ENCODE measurements at places on chromosomes 13 and 19.
A peak's percentile ranks its signal among the peaks of the same experiment; 100 is the strongest.

GRCh38 chr13:104750377-104750776 is 1684.2 kb upstream of the SLC10A2 start:
- no peak for DNase-seq

GRCh38 chr19:57273014-57273413 is 7.3 kb upstream of the ZNF460 start:
- DNase-seq: no peak

DNA sequence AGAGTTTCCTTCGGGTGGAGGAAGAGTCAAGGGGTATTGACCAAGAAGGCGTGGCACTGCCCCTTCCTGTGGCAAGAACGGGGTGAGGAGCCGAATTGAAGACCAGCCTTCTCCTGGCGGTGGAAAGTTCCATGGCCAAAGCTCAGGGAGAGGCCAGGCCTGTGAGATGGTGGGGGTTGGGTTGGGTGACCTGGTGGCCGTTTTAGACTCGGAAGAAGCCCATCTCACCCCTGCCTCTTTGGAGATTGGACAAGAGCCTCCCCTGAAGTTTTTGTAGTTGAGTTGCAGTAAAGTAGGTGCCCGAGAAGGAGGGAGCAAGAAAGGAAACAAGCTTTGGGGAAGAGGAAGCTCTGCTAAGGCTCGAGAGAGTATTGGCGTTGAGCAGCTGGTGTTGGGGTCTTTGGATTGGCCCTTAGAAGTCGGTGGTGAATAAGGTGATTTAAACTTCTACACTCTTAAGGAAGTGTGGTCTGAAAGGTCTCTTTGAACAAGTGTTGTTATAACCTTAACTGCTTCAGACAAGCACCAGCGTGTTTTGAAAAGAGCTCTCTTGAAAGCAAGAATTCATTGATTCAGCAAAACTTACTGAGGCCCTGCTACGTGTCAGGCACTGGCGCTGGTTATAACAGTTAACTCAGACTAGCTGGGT is 964 bp downstream of the SPINT2 start:
- DNase-seq: no peak

DNA sequence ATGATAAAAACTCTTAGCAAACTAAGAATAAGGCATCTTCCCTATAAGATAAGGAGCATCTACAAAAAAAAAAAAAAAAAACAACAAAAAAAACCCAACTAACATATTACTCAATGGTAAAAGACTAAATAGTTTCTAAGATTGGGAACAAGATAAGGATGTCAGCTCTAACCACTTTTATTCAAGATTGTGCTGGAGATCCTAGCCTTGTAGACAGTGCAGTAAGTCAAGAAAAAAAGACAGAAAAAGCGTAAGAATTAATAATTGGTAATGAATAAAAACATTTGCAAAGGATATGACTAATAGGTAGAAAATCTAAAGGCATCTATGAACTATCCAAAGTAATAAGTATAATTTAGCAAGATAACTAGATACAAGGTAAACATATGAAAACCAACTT is 33.0 kb downstream of the ZIC2 start:
- no peak for DNase-seq

- DNase-seq: no peak
These were observed at the start of gene ADGRE1 for GRCh38 chr19:6887316-6887715. Gene ADGRE1 (plus strand): TSS chr19:6887579. CDS start chr19:6887609, 30 bp downstream.

DNA sequence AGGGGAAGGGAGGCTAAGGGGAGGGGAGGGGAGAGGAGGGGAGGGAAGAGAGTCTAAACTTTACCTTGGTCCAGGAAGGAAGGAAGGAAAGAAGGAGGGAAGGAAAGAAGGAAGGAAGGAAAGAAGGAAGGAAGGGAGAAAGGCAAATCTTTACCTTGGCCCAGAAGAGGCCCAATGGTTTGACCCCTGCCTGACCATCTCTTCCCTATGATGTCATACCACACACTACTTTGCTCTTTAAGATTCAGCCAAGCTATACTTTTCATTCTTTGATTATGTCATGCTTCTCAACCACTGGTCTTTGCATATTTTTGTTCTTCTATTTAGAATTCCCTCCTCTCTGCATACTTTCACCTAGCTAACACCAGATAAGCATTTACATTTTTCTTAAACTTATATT is 1077.5 kb downstream of the PCDH9 start:
- no peak for DNase-seq

DNA sequence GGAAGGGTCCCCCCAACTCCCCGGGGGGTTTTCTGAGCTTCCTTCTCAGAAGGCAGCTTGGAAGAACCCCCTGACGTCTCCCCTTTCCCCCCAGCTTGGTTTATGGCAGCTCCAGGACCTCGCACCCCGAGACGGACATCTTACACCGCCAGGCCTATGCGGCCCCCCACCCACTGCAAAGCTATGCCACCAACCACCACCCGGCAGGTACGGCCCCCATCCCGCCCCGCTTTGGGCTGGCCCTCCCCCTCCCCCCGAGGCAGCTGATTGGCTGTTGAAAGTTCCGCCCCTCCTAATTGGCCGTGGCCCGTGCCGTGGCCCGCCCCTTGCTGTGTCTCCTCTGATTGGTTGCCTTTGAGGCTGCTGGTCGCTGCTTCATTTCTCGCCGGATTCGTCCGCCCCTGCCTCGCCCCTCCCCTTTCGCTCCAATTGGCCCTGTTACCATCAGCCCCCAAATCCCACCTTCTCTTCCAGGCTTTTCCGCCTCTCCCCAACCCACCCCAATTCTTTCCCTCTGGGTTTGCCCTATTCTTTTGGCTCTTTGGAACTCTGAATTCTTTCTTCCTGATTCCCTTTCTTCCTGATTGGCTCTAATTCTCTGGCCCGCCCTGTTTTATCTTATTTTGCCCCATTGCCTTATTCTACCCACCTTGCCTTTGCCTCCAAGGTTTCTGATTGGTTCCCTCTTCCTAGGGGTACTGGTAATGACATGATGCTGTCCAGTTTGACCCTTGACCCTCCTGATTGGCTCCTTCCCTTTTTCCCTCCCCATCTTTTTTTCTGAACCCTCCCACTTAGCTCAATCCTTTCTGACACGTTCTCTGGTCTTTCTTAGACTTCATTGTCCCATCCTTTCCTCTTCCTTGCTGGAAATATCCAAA is 2.5 kb downstream of the PRR12 start:
- peak; percentile 22 for DNase-seq

DNA sequence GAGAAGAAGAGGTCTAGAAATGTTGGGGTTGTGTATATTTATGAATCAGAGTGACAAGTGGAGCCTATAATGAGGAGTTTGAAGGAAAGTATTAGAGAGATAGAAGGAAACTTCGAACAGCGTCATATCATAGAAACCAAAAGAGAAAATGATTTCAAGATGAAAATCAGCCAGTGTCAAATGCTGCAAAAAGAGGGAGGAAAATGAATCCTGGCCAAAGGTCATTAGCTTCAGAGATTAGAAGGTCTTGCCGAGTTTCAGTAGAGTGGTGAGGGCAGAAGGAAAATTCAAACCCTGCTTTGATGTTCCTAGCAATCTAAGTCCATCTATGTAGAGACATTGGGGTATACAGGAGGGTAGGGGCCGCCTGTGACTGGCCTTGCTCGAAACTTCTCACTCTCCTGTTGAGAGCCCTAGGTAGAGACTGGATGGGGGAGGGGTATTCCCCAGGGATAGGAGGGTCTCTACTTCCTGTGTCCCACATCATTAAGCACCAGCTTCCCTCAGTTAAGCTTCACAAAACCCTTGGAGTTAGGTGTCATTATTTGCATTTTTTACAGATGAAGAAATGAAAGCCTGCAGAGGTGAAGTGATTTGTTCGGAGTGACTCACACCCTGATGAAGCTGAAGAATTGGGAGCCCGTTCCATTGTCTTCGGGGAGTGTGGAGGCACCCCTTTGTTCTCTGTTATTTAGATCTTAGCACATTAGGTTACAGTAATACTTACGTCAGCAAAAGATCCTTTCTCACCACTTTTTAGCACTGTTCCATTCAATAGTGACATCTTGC is 62.8 kb downstream of the FGF9 start:
- DNase-seq: no peak

DNA sequence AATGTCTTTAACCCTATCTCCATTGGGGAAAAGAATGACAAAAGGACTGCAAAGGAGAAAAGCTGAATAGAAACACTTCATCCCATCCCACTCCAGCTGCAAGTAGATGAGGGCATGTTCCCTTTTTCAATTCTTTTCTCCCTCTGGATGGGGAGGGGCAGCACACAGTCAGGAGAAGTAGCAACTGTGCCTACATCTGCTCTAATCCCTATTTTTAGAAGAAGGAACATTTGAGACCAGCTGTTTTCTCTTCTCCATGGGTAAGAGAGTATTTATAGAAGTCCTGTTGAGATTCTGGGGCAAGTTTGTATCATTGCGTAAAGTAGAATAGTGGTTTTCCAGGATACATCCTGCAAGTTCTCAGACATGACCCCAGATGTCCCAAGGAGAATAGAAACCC is 9.3 kb upstream of the GTF3A start:
- no peak for DNase-seq

DNA sequence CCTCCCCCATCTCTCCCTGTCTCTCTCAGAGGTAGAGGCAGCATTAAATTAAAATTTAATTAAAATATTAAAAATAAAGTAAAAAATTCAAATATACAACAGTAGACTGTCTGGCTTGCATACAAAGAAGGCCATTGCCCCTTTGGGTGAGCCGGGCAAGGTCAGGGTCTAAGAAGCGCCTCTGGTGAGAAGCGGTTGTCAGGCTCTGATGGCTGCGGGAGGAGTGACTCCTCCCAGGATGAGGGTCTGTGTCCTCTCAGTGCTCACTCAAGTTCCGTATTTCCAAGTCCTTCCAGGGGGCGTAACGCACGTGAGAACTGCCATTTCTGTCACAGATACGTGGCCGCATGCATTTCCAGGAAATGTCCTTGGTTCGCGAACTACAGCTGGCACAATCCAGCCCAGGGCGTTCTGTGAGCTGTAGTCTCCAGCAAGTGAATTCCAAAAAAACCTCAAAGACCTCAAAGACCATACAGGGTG is 737 bp upstream of the ZNF181 start:
- no peak for DNase-seq

GRCh38 chr13:27161980-27162379 is 9.6 kb downstream of the USP12 start:
- DNase-seq: no peak

- no peak for DNase-seq
These were observed 5.5 kb downstream of the SSC5D start for GRCh38 chr19:55493645-55494171.

DNA sequence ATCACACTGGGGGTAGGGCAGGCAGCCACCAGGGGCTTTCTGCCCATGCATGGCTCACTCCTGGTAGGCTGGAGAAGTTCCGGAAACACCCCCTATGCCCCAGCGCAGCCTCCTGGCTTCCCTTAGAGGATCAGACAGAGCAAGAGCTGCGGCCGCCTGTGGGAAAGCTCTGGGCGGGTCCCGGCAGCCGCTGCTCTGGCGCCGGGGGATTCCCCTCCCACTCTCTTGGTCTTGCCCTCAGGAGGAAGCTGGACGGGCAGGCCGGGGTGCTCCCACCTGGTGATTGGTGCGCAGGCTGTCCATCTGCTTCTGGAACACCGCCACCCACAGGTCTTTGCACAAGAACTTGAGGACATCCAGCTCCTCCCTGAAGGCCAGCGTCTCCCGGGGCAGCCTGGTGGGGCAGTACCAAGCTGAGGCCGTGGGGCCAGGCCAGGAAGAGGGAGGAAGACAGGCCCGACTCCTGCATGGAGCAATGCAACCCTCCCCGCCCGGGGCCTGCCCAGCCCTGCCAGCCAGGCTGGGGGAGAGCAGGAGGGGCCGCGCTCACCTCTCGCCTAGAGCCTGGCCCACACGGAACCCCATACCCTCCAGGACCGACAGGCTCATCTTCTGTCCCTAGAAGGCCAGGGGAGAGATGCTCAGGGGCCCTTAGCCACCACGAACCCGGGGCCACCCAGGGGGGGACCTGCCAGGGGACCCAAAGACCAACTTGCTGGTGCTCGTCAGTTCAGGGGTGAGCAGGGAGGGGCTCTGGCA is 4.0 kb upstream of the NKPD1 start:
- DNase-seq: no peak

DNA sequence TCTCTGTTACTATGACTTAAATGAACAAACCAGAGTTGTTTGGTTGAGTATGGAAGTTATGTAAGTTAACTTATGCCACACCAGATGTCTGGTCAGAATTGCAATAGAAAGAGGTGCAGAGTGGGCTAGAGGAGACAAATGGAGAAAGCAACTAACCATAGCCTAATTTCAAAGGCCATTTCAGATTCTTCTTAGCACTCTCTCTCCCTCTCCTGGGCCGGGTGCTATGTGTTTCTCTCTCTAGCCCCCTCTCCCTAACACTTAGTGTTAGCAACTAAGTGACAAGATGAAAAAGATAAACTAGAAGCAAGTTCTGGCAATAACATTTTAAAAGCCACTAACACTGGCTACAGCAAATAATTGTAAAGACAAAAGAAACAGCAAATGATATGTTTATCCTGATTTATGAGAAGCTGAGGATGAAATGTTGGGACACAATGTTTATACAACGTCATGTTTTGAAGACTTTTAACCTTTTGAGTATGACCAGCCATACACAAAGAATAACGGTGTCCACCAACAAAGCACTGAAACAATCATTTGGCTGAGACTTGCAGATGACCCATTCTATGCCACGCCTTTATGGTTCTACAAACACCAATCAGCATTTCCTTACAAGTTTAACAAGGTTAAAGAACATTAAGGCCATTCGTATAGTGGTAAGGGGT is 18.6 kb downstream of the SERPINE3 start:
- no peak for DNase-seq

GRCh38 chr19:10920781-10921180 is 7.7 kb downstream of the YIPF2 start:
- DNase-seq: no peak

DNA sequence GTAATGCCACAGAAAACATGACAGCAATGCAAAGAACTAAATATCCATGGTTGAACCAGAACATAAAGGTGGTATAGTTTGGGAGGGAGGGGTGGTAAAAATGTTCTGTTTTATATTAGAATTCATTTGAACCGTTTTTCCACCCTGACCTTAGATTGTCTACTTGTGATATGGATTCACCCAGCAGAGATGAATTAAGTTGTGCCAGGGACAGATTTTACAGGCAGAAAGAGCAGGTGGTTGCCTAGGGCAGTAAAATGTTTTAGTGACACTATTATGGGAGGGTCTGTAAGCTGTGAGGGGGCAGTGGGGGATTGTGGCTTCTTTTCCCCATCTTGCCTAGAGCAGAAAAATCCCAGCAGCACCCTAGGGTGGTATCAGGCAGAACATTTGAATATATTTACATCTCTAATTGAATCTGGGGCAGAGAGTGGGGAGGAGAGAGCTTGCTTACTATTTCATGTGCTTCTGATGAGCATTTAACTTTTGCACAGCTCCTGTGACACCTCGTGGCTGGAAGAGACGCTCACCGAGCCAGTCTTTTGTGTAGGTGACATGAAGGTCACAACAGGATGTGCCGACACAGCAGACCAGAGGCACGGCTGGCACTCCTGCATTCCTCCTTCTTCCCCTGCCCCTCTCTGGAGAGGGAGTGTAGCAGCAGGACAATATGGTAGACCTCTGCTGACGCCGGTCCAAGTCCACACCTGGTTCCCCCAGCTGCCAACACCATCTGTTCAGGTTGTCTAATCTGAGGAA is 452.3 kb downstream of the IRS2 start:
- no peak for DNase-seq

Measured in cerebellar nuclear complex (tissue), 1 donor.